ENCODE measurements at places on chromosomes 3 and 15. TPM values are rescaled to one million over a fixed set of nuclear protein-coding genes. Genes with fewer than 3 reads are reported as not detected.

DNA sequence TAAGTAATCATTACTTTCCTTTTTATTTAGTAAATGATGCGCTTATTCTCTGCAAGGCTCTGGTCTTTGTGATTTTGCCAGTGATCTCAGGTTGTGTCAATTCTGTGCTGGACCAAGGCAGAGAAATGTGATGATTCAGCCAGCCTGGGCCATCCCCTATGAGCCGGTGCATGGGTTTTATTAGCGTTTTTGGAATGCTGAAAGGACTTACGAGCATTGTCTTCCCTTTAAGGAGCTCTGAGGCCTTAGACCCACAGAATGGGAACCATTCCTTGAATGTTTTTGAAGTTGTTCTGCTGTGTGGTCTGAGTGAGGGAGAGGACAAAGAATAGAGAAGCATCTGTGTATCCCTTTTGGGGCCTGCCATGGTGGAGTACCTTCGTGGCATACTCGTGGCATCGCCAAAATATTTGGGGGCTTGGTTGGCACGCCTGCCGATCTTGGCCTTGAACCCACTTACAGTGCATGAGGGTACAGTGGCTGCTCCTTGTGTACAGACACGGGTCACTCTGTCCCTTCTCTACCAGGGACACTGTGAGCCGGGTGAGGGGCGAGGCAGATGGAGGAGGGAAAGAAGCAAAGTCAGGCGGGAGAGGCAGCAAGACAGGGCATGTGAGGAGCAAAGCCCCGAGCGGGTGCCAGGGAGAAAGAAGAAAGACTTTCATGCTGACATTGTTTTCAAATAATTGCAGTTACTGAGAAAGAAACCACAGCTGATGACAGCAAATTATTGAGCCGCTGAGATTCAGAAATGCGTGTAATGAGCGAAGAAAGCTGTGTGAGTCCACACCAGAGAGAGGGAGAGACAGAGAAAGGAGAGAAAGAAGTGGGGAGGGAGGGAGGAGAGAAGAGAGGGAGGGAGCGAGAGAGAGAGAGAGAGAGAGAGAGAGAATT, 269.4 kb upstream of the RGMA start:
- H3K27ac ChIP-seq, result no peak overlapping the region
- no peak for DNase-seq
- H3K27me3 ChIP-seq, result peaks cover 3% of the 10 kb centered on the region
- no peaks in the 10 kb centered on the region for H3K36me3 ChIP-seq
- H3K4me3 ChIP-seq, result no peak overlapping the region

- H3K27me3 ChIP-seq, result no peaks in the 10 kb centered on the region
- H3K36me3 ChIP-seq, result no peaks in the 10 kb centered on the region
- DNase-seq, result no peak
- H3K27ac ChIP-seq, result no peak overlapping the region
- no peak overlapping the region for H3K4me3 ChIP-seq
- no peaks in the 10 kb centered on the region for H3K4me1 ChIP-seq
Observed at GRCh38 chr3:114518206-114518808, 224.5 kb downstream of the TIGIT start.

DNA sequence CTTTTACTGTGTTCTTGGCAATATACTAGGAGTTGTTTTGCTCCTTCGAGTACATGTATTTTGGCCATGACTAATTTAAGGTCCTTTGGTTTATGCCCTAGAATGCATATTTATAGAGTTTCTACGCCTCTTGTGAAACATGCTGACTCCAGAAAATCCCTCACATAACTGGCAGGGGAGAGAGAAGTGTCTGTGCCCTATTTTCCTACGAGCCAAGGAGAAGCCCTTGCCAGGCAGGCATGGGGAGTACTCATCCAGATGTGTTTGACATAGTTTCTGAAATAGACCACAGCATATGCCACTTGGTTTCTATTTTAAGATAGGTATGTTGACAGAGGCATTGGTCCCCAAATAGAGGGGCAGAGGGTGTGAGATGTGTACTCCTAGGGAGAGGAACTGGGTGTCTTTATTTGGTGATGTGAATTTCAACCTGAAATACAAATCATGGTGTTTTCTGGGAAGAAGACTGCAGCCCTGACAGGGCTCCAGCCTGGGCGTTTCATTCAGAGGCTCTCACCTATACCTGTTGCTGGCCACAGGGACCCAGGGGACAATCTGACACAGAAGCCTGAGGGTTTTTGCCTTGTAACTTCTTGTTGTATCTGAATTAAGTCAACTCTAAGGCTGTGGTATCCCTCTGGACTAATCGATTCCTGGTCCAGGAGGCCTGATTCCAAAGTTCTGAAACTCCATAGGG, 267.8 kb upstream of the C2CD4B start:
- no peak for DNase-seq
- H3K4me3 ChIP-seq, result no peak overlapping the region
- H3K4me1 ChIP-seq, result no peaks in the 10 kb centered on the region
- no peaks in the 10 kb centered on the region for H3K27me3 ChIP-seq

CHL1 gene
- total RNA-seq, result not detected

DOCK3 gene
- total RNA-seq, result 1.5 TPM

- peaks cover 37% of the 10 kb centered on the region for H3K4me1 ChIP-seq
- peaks cover 16% of the 10 kb centered on the region for H3K36me3 ChIP-seq
- DNase-seq, result no peak
- peak overlapping the region; percentile 76 for H3K4me3 ChIP-seq
Observed at GRCh38 chr3:14959359-14959943, 12.1 kb downstream of the NR2C2 start.

DNA sequence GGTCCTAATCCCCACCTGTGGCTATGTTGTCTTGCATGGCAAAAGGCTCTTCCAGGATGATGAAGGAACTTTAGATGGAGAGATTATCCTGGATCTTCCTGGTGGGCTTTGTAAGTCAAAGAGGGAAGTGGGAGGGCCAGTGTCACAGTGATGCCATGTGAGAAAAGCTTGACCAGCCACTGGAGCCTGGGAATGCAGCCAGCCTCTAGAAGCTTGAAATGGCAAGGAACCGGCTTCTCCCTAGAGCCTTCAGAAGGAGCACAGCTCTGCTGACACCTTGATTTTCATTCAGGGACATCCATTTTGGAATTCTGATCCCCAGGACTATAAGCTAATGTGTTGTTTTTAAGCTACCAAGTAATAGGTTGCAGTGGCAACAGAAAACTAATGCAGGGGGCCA, 58.3 kb downstream of the CLEC3B start:
- no peaks in the 10 kb centered on the region for H3K36me3 ChIP-seq
- H3K27ac ChIP-seq, result no peak overlapping the region
- H3K4me1 ChIP-seq, result peaks cover 4% of the 10 kb centered on the region

GRCh38 chr3:48426401-48426909, 3.4 kb downstream of the PLXNB1 start:
- DNase-seq, result no peak
- H3K27me3 ChIP-seq, result peaks cover 19% of the 10 kb centered on the region
- H3K4me3 ChIP-seq, result no peak overlapping the region

TAMM41 gene
- 35.2 TPM for total RNA-seq

GRCh38 chr15:56758770-56759449, 25.6 kb upstream of the ZNF280D start:
- H3K27ac ChIP-seq, result no peak overlapping the region
- H3K36me3 ChIP-seq, result peaks cover 5% of the 10 kb centered on the region
- peaks cover 8% of the 10 kb centered on the region for H3K27me3 ChIP-seq
- H3K4me3 ChIP-seq, result no peak overlapping the region
- no peak for DNase-seq

DNA sequence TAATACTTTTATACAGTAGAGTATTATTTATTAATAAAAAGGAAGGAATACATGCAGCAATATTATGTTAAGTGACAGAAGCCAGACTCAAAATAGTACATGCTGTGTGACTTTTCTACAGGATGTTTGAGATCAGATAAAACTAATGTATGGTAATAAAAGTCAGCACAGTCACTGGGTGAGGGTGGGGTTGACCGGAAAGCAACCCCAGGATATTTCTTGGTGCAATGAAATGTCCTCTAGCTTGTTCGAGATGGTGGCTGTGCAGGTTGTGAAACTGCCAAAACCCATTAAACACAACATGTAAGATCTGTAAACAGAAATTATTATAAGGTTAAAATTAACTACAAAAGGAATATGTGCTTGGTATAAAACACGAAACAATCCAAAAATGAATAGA, 20.8 kb upstream of the ALDH1L1 start:
- H3K4me3 ChIP-seq, result no peak overlapping the region
- peaks cover 11% of the 10 kb centered on the region for H3K27me3 ChIP-seq
- no peak overlapping the region for H3K27ac ChIP-seq
- H3K36me3 ChIP-seq, result no peaks in the 10 kb centered on the region
- H3K4me1 ChIP-seq, result no peaks in the 10 kb centered on the region

GRCh38 chr3:98583766-98584165, 9.6 kb downstream of the CPOX start:
- H3K27ac ChIP-seq, result no peak overlapping the region
- no peak for DNase-seq
- H3K4me3 ChIP-seq, result no peak overlapping the region

GRCh38 chr3:150070271-150070670, 99.6 kb upstream of the PFN2 start:
- H3K27me3 ChIP-seq, result peaks cover 11% of the 10 kb centered on the region
- H3K27ac ChIP-seq, result no peak overlapping the region
- no peak for DNase-seq
- no peaks in the 10 kb centered on the region for H3K36me3 ChIP-seq
- H3K4me3 ChIP-seq, result no peak overlapping the region

- H3K4me1 ChIP-seq, result peaks cover 19% of the 10 kb centered on the region
- H3K4me3 ChIP-seq, result no peak overlapping the region
- H3K27ac ChIP-seq, result no peak overlapping the region
- DNase-seq, result no peak
- no peaks in the 10 kb centered on the region for H3K36me3 ChIP-seq
- no peaks in the 10 kb centered on the region for H3K27me3 ChIP-seq
Observed at GRCh38 chr3:128330214-128330842, 136.4 kb downstream of the DNAJB8 start.

- no peak for DNase-seq
- no peaks in the 10 kb centered on the region for H3K27me3 ChIP-seq
- no peak overlapping the region for H3K4me3 ChIP-seq
- no peak overlapping the region for H3K27ac ChIP-seq
Observed at GRCh38 chr15:29475096-29475495, 205.5 kb upstream of the NSMCE3 start.

HAUS2 gene
- total RNA-seq, result 46.7 TPM

SENP5 gene
- total RNA-seq, result 45.3 TPM

GRCh38 chr3:63228677-63229076, 49.4 kb upstream of the SYNPR start:
- DNase-seq, result no peak
- no peak overlapping the region for H3K27ac ChIP-seq
- no peaks in the 10 kb centered on the region for H3K27me3 ChIP-seq

RPP25 gene
- 15.3 TPM for total RNA-seq

DNA sequence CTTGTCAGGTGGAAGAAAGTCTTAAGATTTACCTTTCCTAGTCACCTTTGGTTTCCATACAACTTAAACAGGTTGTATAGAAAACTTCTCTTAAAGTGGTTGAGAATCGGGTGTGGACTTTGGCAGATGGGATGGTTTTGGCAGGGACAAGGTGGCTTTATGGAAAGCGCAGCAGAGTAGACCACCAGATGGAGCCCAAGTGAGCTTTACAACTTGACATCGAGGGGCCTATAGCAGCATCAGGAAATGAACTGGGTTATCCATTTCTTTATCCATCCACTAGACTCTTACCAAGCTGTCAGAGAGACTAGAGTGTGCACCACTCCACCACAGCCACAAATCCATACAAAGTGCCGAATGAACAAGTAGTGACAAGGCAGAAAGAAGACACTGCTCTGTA, 85.3 kb upstream of the MBNL1 start:
- no peak for DNase-seq
- peaks cover 7% of the 10 kb centered on the region for H3K27me3 ChIP-seq
- H3K4me3 ChIP-seq, result no peak overlapping the region
- peak overlapping the region; percentile 11 for H3K27ac ChIP-seq
- H3K4me1 ChIP-seq, result peaks cover 49% of the 10 kb centered on the region
- peaks cover 1% of the 10 kb centered on the region for H3K36me3 ChIP-seq

- H3K4me1 ChIP-seq, result no peaks in the 10 kb centered on the region
- no peak for DNase-seq
- H3K36me3 ChIP-seq, result no peaks in the 10 kb centered on the region
- H3K4me3 ChIP-seq, result no peak overlapping the region
- H3K27ac ChIP-seq, result no peak overlapping the region
- peaks cover 8% of the 10 kb centered on the region for H3K27me3 ChIP-seq
Observed at GRCh38 chr3:124248471-124249028, 256.6 kb upstream of the ROPN1 start.

B3GALNT1 gene
- 2.4 TPM for total RNA-seq

DNA sequence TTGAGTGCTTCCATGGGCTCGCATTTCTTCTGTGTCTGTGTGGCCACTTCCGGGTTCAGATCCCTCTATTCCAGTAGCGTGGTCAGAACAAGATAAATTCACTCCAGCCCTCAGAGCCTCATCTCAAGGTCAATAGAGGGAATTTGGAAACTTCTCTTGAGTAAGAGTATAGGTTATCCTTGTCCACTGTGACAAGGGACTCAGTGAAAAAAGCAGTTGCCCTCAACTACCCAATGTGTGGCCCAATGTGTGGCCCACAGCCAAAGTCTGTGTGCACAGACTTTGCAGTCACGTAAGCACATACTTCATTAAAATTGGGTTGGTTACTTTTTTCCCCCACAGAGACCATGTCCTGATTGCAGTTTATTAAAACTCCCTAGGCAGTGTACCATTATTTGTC, 305.6 kb upstream of the SEMA6D start:
- no peaks in the 10 kb centered on the region for H3K4me1 ChIP-seq
- no peak overlapping the region for H3K4me3 ChIP-seq

DNA sequence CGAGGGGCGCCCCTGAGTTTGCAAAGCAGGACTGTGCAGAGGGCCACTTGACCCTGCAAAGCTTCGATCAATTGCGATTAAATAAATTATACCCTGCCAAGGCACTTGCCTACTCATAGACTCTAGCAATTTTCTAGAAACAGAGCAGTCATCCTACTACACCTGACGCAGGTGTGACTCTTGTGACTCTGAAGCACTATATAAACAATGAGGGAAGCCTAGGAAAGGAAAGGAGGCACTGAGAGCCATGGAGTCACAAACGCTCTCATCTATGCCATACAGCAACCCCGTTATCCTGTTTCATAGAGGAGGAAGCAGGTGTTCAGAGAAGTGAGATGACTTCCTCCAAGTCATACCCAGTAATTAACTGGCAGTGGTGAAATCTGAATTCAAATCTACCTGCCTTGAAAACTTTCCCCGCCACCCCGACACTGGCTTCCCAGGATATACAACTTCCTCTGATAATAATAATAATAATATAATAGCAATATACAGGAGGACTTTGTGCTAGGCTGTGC, 14.4 kb downstream of the ARHGEF3 start:
- H3K4me3 ChIP-seq, result peak overlapping the region; percentile 31
- peak overlapping the region; percentile 89 for H3K27ac ChIP-seq
- no peak for DNase-seq
- no peaks in the 10 kb centered on the region for H3K27me3 ChIP-seq
- peaks cover 100% of the 10 kb centered on the region for H3K4me1 ChIP-seq

GRCh38 chr3:138042043-138042442, 32.1 kb downstream of the CLDN18 start:
- H3K4me1 ChIP-seq, result no peaks in the 10 kb centered on the region
- H3K4me3 ChIP-seq, result no peak overlapping the region

- no peak for DNase-seq
- no peak overlapping the region for H3K27ac ChIP-seq
- H3K4me3 ChIP-seq, result no peak overlapping the region
- H3K27me3 ChIP-seq, result peaks cover 12% of the 10 kb centered on the region
Observed at GRCh38 chr3:97817965-97818364, 3.8 kb upstream of the CRYBG3 start.

GRCh38 chr3:150133293-150133692, 162.6 kb upstream of the PFN2 start:
- no peaks in the 10 kb centered on the region for H3K27me3 ChIP-seq
- no peaks in the 10 kb centered on the region for H3K4me1 ChIP-seq
- H3K4me3 ChIP-seq, result no peak overlapping the region
- H3K36me3 ChIP-seq, result no peaks in the 10 kb centered on the region
- DNase-seq, result no peak
- H3K27ac ChIP-seq, result no peak overlapping the region

GP5 gene
- total RNA-seq, result 0.31 TPM

GRCh38 chr3:62161371-62161770, 212.0 kb downstream of the FEZF2 start:
- H3K27me3 ChIP-seq, result peaks cover 3% of the 10 kb centered on the region
- H3K4me1 ChIP-seq, result no peaks in the 10 kb centered on the region
- DNase-seq, result no peak
- H3K36me3 ChIP-seq, result no peaks in the 10 kb centered on the region
